RKO (cell line): ENCODE measurements at places on chromosomes 2 and 18.

DNA sequence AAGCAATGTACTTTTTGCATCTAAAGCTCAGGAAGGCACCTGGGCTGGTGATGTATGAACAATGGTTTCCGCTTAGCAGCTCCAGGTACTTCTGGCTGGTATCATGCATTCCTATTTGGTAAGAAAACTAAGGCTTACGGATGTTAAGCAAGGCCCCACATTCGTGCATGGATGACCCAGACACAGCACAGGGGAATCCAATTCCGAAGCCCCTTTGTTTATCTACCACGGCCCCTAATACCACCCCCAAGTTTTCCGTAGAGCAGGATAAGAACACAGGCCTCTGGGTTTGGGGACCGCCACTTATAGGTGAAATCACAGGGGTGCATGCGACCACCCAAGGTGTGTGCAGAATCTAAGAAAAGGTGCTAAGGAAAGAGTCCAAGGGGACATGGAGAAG lies 192.1 kb upstream of the ID2 start:
- DNase-seq: no peak

DNA sequence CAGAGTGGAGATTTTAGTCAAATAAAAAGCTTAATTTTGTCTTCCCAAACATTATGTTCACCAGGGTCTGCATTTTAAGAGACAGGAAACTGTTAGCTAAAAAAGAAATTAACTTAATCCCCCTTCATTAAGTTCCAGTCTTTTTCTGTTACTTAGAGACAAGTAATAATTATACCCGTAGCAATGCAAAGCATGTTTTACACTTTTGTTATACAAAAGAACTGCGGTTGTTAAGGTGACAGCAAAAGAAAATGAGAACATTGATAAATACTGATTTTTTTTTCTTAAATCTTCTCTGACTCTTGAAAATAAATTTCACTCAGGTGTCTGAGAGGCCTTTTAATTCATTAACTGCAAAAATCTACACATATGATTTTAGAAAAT lies 101.4 kb downstream of the MEIS1 start:
- DNase-seq: no peak

- DNase-seq: no peak
Measured at GRCh38 chr2:111216811-111217652, 96.3 kb downstream of the BCL2L11 start.

GRCh38 chr2:152466041-152466440 lies 131.1 kb downstream of the FMNL2 start:
- DNase-seq: no peak

DNA sequence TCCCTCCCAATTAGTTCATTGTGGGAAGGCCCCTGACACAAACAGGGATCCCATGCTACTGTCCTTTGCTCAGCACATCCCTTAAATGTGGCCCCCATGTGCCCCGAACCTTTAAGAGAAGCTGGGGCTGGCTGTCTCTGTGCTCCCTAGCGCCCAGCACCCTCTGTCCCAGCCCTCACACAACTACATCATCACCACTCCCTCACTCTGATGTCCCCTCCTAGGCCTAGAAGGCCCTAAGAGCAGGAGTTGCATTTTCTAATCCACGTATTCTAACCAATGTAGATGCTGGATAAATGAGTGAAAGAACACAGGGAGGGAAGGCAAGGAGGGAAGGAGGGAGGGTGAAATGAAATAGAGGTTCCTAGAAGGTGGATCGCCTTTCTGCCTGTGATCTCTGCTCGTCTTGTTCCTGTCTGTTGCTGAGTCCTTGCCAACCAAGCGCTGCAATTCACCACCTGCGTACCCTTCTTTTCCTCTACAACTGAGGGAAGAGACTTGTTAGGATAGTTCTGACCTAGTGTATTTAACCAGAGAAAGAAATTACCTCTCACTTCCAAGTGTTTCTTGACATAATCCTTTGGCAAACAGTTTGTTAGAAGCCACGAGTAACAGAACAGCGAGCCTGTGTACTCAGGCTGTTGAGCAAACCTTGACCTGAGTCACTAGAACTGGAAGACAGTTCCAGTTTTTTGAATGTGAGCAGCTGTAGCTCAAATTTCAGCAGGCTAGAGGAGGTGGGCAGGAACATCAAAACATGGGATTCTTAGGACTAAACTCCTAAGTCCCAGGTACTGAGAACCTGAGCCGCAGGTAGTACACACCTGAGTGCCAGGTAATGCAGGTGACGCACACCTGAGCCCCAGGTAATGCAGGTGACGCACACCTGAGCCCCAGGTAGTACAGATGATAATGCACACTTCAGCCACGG lies 181.5 kb upstream of the ID2 start:
- DNase-seq: no peak

- no peak for DNase-seq
Measured at GRCh38 chr2:1795261-1796231, 51.2 kb upstream of the PXDN start.

GRCh38 chr2:79770926-79771325 lies 258.1 kb downstream of the CTNNA2 start:
- no peak for DNase-seq
